Right atrium auricular region (tissue), 2 donors: ENCODE measurements at places on chromosomes 2 and 18. TPM values are rescaled to one million over a fixed set of nuclear protein-coding genes. Genes with fewer than 3 reads are reported as not detected.
A peak's percentile ranks its signal among the peaks of the same experiment; 100 is the strongest.

- H3K36me3 ChIP-seq, result peaks cover 9% of the 10 kb centered on the region
- no peak for DNase-seq
- no peaks in the 10 kb centered on the region for H3K4me1 ChIP-seq
- H3K4me3 ChIP-seq, result no peak overlapping the region
These were observed 8.1 kb downstream of the C2orf42 start for GRCh38 chr2:70182689-70183088.

DNA sequence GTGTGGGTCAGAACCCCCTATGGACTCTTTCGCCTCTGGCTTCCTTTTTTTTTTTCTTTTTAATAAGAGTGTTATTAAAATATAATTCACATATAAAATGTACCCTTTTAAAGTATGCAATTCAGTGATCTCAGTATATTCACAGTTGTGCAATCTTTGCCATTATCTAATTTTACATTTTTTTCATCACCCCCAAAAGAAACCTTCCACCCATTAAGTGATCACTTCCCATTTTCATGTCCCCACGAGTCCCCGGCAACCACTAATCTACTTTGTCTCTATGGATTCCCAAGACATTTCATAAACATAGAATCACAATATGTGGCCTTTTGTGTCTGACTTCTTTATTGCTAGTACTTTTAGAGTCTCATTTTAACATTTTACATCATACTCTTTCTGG, 38.7 kb upstream of the ANXA4 start:
- H3K4me1 ChIP-seq, result no peaks in the 10 kb centered on the region
- H3K4me3 ChIP-seq, result no peak overlapping the region
- DNase-seq, result no peak

GRCh38 chr2:24508878-24509277, 17.8 kb downstream of the NCOA1 start:
- no peaks in the 10 kb centered on the region for H3K27me3 ChIP-seq
- no peaks in the 10 kb centered on the region for H3K36me3 ChIP-seq
- no peak for DNase-seq
- H3K27ac ChIP-seq, result no peak overlapping the region
- peaks cover 53% of the 10 kb centered on the region for H3K4me1 ChIP-seq

PLGLB1 gene
- 0.85 TPM for total RNA-seq

SCN9A gene
- 0.51 TPM for total RNA-seq

CARF gene
- 11.2 TPM for total RNA-seq

DNA sequence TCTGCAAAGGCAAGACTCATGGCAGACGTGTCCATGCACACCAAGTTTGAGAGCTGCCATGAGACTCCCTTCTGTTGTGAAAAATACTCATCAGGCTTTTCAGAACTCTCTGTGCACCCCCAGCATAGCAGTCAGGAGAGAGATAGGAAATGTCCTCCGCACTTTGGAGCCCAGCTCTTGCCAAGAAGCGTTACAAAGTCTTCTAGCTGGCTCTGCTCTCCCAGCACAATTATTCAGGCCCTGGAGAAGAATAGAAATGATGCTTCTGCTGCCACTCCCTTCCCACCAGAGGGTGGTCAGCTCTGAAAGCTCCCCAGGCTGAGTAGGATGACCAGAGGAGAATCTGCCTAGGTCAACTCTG, 594.4 kb upstream of the ID2 start:
- no peak overlapping the region for H3K4me3 ChIP-seq
- H3K36me3 ChIP-seq, result no peaks in the 10 kb centered on the region
- H3K27ac ChIP-seq, result no peak overlapping the region
- DNase-seq, result no peak

DNA sequence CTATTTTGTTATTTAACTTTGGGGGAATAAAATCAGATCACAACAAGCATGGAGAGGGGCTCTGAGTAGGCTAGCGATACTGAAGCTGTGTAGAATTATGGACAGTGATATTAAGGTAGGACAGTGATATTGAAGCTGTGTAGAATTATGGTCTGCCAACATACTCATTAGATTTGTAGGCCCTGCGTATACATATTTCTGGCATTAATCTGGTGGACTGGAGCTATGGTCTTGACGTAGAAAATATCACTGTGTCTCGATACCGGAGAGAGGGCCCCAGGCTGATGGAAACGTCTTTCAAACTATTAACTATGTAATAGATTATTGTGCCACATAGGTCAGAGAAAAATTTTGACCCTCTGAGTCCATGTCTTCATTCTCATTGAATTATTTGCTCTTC, 511.4 kb downstream of the ADCYAP1 start:
- H3K36me3 ChIP-seq, result no peaks in the 10 kb centered on the region
- H3K4me1 ChIP-seq, result no peaks in the 10 kb centered on the region
- H3K27me3 ChIP-seq, result no peaks in the 10 kb centered on the region
- no peak overlapping the region for H3K27ac ChIP-seq
- DNase-seq, result no peak

LYG2 gene
- not detected for total RNA-seq

DNA sequence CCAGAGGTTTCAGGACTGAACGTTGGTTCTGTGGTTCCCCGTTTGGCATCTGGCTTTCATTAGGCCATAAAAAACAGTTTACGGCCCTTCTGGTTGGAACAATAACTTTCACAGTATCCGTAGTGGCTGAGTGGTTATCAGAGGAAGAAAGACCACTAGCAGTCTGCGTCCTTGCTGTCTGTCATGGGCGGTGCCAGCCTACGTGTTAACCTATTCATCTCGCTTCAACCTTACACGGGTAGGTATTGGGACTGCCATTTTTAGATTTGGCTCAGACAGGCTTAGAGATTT, 42.6 kb upstream of the ROCK2 start:
- H3K4me3 ChIP-seq, result no peak overlapping the region
- H3K27ac ChIP-seq, result no peak overlapping the region
- H3K4me1 ChIP-seq, result peaks cover 40% of the 10 kb centered on the region
- H3K36me3 ChIP-seq, result no peaks in the 10 kb centered on the region
- no peak for DNase-seq

GRCh38 chr2:56685205-56685604, 501.4 kb downstream of the CCDC85A start:
- H3K27me3 ChIP-seq, result no peaks in the 10 kb centered on the region
- no peak overlapping the region for H3K4me3 ChIP-seq
- H3K36me3 ChIP-seq, result no peaks in the 10 kb centered on the region
- DNase-seq, result no peak

PIKFYVE gene
- total RNA-seq, result 15.8 TPM

WNT10A gene
- total RNA-seq, result 0.90 TPM

DNA sequence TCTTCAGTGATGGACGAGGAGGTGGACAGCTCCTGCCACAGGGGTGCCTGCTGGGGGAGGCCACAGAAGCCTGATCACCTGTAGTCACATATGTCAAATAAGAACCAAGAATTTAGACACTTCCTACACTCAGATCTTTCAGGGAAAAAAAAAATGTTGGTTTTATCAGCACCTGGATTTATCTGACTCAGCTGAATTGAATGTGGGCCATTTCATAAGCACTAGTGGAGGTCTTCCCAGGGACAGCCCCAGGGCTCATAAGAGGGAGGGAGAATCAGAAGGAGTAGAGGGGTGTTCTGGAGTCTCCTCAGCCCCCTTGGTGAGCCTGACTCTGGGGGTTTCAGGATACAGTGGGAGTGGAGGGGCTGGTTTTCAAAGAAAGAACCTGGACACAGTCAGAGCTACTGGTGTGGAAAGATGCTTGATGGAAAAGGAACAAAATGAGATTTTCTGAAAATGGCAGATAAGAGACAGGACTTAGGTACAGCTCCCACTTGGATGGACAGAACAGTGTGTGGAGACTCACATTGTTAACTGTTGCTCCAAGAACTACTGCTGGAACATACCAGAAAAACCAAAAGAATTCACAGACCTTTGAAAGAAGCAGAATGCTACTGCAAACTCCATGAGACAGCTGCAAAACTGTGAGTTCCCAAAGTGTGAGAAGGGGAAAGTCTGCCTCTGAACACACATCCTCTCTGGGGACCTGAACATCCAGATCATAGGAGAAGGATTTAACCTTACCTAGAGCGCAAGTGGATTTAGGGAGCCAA, 45.4 kb downstream of the LCT start:
- H3K27ac ChIP-seq, result no peak overlapping the region
- H3K4me1 ChIP-seq, result no peaks in the 10 kb centered on the region
- no peak overlapping the region for H3K4me3 ChIP-seq
- H3K36me3 ChIP-seq, result no peaks in the 10 kb centered on the region

DNA sequence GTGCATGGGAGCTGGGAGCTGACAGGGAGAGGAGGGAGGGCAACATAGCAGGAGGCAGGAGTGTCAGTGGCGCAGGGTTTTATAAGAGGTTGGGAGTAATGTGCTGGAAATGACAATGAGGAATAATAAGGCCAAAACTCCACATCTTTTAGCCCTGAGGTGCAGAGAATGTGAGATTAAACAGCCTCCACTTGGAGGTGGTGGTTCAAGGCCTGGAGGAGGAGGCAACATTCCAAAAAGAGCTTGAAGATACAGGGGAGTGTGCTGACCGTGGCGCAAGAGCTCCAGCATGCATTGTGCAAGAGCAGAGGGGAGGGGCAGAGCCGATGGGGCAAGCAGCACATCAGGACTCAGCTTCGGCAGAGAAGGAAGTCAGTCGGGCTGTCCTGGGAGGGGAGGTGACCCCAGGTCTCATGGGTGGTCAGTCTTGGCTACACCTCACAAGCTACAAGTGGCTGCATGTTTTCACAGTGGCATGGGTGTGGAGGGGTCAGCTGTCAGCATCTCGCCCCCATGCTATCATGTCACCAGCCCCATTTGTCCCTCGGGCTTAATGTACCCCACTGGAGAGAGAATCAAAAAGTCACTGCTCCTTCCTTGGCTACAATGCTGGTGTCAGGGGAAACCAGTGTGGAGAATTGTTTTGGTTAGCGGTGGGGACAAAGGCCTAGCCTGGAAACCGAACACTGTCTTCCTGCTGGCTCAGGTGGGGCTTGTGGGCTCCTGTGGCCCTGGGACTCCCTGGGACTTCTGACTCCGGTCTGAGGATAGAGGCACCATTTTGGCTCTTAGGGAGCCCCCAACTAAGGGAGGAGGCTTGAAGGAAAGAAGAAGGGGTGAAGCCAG, 208.0 kb downstream of the ZFP36L2 start:
- H3K4me1 ChIP-seq, result no peaks in the 10 kb centered on the region
- H3K27me3 ChIP-seq, result no peaks in the 10 kb centered on the region
- peak overlapping the region; percentile 66 for H3K27ac ChIP-seq

- no peaks in the 10 kb centered on the region for H3K4me1 ChIP-seq
- H3K27ac ChIP-seq, result no peak overlapping the region
- no peak for DNase-seq
- no peaks in the 10 kb centered on the region for H3K36me3 ChIP-seq
- no peaks in the 10 kb centered on the region for H3K27me3 ChIP-seq
These were observed 311.0 kb upstream of the FAM98A start for GRCh38 chr2:33909945-33910695.

DQX1 gene
- not detected for total RNA-seq

MLPH gene
- total RNA-seq, result 108 TPM
